ENCODE measurements at places on chromosomes 1 and 21. TPM values are rescaled to one million over a fixed set of nuclear protein-coding genes. Genes with fewer than 3 reads are reported as not detected.

- DNase-seq = no peak
These were observed 812.3 kb downstream of the ADGRL2 start for GRCh38 chr1:82612986-82613385.

- no peak for DNase-seq
These were observed 10.8 kb downstream of the TNNT2 start for GRCh38 chr1:201366696-201367095.

Gene DRAXIN
- polyA plus RNA-seq = 1.3 TPM

DNA sequence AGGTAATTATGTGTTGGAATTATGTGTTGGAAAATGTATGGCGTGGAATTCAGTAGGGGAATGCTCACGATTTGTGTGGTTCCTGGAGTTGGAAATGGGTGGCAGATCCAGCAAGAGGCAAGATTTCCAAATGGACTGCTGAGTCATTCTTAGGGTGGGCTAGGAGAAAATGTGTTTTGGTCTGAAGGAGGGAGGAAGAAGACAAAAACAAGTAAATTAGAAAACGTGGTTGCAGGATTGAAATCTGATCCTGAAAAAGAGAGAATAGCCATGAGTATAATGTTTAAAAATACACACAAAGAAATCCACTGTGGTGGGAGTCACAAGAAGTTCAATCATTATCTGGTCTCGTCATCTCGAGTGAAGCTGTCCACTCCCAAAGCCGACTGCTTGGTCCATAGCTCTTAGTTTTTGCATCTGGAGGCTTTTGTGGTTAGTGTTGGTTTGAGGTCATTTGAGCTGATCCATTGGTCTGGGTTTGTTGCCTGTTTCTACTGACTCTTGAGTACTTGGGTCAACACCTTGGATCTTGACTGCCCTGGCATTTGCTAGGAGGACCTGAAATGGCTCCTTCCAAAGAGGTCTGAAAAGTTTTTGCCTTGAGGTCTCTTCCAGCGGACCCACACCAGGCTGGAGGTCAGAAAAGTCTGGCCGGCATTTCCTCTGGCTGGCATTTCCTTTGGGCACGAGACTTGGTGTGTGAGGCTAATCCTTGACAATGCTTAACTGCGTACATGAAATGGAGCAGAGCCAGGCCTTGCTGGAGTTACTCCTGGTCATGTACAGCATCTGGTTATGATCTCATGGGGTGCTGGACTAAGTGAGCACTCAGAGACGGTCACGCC lies 9.2 kb downstream of the MX2 start:
- DNase-seq = no peak

GRCh38 chr1:176863613-176864012 lies 300.9 kb downstream of the ASTN1 start:
- DNase-seq = no peak

Gene FABP3
- 101 TPM for polyA plus RNA-seq

DNA sequence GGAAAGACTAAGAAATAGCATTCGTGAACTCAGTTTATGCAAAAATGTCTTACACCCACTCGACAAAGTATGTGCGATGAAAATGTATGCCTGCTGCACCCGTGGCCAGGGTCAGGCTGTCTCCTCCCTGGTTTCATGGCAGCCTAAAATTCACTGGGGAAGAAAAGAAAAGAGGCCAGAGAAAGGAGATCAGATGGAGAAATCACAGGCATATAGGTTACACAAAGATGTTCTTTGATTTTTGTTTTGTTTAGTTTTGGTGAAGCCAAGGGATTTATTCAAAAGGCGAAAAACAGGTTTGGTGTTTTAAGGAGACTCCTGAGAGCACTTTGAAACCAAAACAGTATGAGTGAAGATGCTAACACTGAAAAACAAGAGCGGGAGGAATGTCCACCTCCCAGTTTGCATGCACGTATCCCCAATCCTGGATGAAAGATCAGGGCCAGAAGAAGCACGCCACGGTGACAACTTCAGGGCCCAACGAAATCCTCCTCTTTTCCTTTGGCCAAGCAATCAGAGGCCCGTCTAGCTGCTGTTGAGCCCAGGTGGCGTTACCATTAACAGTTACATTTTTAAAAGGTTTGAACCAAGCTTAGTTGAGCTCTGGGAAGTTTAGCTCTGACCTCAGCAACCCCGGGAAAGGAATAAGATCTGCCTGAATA lies 992 bp upstream of the SSX2IP start:
- no peak for DNase-seq

Gene CD48
- 1.3 TPM for polyA plus RNA-seq

GRCh38 chr1:5485968-5486696 lies 506.1 kb downstream of the NPHP4 start:
- no peak for DNase-seq

- no peak for DNase-seq
These were observed 87.9 kb downstream of the RGS7 start for GRCh38 chr1:241269116-241269515.

Gene AZIN2
- polyA plus RNA-seq = 10.8 TPM

Gene COL24A1
- 1.8 TPM for polyA plus RNA-seq

Gene SLC1A7
- 0.09 TPM for polyA plus RNA-seq

Gene DVL1
- polyA plus RNA-seq = 39.7 TPM

DNA sequence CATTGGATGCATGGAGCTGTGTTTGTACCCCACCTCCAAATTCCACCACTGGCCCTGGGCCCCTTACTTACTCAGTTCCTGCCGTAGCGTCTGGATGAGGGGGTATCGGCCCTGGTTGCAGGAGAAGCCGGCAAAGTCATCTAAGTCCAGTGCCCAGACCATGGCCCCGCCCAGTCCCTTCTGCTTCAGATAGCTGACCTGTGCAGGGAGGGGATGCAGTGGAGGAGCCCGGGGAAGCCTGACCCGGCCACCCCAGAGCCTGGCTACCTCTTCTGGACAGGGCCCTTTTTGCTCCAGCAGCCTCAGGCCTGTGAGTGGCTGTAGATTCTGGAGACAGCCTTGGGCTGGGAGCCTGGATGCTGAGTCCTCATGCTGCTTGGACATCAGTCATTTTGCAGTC lies 11.8 kb downstream of the CHIT1 start:
- no peak for DNase-seq

Gene UTP11
- 39.4 TPM for polyA plus RNA-seq

DNA sequence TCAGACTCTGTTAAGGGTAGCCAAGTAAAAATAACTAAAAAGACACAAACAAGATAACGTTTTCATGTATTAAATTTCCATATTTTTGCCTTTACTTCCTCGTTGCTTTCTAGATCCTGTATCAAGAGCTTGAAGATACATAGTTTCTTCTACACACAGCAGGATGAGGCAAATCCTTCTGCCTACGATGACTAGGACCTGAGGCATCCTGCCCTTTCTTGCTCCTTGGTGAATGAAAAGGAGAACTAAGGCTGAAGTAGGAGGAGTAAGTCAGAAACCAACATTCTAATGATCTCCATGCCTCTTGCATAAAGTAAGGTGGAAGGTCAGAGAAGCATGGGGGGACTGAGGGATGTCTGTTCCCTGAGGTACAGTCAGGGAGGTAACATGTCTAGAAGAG lies 102.6 kb downstream of the GPATCH2 start:
- DNase-seq = no peak

Gene RORC
- polyA plus RNA-seq = 0.94 TPM

Gene HSD3B2
- 2.8 TPM for polyA plus RNA-seq

Gene RIPPLY3
- polyA plus RNA-seq = 2.7 TPM

GRCh38 chr1:31394584-31395193 lies 18.3 kb upstream of the SERINC2 start:
- DNase-seq = peak; percentile 77

Gene IPP
- 34.5 TPM for polyA plus RNA-seq

Gene TRIM33
- polyA plus RNA-seq = 62.2 TPM

Gene HSPA6
- 0.70 TPM for polyA plus RNA-seq

Gene CDA
- polyA plus RNA-seq = 6.2 TPM

Gene NCAM2
- 5.7 TPM for polyA plus RNA-seq

Gene BARHL2
- not detected for polyA plus RNA-seq

GRCh38 chr1:101364370-101365120 lies 127.7 kb downstream of the S1PR1 start:
- no peak for DNase-seq

All from renal pelvis (tissue), 12 donors.